ENCODE measurements at places on chromosomes 12 and 14. TPM values are rescaled to one million over a fixed set of nuclear protein-coding genes. Genes with fewer than 3 reads are reported as not detected.

The HNF1A gene
- total RNA-seq, result not detected

The KRT8 gene
- 425 TPM for total RNA-seq

The GUCY2C gene
- not detected for total RNA-seq

The SYT10 gene
- not detected for total RNA-seq

The SLC39A5 gene
- total RNA-seq, result not detected

The TCL1A gene
- total RNA-seq, result not detected

The LMO3 gene
- total RNA-seq, result 10.9 TPM

The FOXG1 gene
- not detected for total RNA-seq

Data from airway epithelial cell (primary cell).